Activated naive CD8-positive, alpha-beta T cell treated with anti-CD3 and anti-CD28 coated beads, Interleukin-2, amount 10 ng/mL, durations not matched to agents 7 days and 5 days (primary cell): ENCODE measurements at places on chromosomes 3 and 15. TPM values are rescaled to one million over a fixed set of nuclear protein-coding genes. Genes with fewer than 3 reads are reported as not detected.

The CCDC80 gene
- total RNA-seq: not detected

The CACNA2D2 gene
- 2.5 TPM for total RNA-seq

The ATP13A5 gene
- not detected for total RNA-seq

The ONECUT1 gene
- total RNA-seq: not detected

The GOLGA8S gene
- total RNA-seq: 1.3 TPM

DNA sequence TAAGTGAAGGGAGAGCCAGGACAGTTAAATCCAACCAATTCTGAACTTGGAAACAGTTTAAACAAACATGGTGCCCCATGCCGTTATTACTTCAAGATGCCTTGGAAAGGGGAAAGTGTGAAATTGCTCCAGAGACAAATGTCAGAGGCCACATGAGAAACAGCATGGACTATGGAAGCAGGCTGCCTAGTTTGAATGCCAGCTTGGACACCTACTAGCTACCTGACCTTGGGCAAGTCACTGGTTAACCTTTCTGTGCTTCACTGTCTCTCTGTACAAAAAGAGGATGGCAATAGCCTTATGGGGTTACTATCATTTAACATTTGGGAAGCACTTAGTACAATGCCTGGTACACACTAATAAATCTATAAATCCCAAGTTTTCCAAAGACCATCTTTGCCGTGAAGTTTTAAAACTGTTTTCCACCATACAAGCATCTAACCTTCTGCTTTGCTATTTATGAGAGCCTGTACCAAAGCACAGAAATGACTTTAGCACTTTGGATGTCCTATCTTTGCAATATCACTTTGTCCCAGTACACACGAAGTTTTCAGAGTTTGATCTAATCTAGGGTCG lies 8.3 kb upstream of the TOPBP1 start:
- no peaks in the 10 kb centered on the region for H3K36me3 ChIP-seq
- H3K4me3 ChIP-seq: no peak overlapping the region
- H3K27me3 ChIP-seq: peaks cover 39% of the 10 kb centered on the region
- H3K27ac ChIP-seq: no peak overlapping the region
- DNase-seq: no peak

GRCh38 chr15:89926158-89926557 lies 13.4 kb upstream of the ARPIN start:
- no peaks in the 10 kb centered on the region for H3K4me1 ChIP-seq
- H3K27ac ChIP-seq: no peak overlapping the region
- H3K4me3 ChIP-seq: no peak overlapping the region
- no peak for DNase-seq
- no peaks in the 10 kb centered on the region for H3K36me3 ChIP-seq

DNA sequence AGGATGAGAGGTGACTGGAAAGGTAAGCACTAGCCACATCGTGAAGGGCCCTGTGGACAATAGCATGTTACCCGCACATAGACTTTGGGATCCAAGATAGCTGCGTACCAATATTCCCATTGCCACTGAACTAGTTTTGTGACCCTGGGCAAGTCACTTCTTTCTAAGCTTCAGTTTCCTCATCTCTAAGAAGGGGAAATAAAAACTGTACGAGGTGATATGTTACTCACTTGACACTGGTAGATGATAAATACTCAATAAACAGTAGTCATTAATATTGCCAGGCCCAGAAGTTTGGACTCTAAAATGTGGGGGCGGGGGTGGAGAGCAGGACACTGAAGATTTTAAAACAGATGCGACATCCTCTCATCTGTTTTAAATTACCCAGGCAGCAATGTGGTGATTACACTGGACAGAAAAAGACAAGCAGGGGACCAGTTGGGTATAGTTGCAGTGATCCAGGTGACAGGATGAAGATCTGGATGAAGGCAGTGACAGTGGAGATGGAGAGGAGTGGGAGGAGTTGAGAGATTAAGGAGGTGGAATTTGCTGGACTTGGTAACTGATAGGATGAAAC lies 2.5 kb downstream of the ATG7 start:
- H3K4me1 ChIP-seq: peaks cover 45% of the 10 kb centered on the region
- peak overlapping the region; percentile 3 for H3K4me3 ChIP-seq

DNA sequence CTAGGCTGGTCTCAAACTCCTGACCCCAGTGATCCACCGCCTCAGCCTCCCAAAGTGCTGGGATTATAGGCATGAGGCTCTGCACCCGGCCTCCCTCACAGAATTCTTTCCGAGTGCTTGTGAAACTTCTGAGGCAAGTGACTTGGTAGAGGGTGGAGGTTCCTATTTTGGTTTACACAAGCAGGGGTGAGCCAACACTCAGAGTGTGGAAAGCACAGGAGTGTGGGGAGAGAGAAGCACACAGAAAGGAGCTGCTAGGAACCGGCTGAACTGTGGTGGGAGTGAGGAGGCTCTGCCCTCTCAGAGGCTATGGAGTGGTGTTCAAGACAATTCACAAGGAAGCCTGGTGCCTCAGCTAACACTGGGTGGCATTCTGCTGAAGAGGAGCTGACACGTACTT lies 7.7 kb downstream of the CAPN3 start:
- H3K4me3 ChIP-seq: no peak overlapping the region
- H3K36me3 ChIP-seq: no peaks in the 10 kb centered on the region
- H3K4me1 ChIP-seq: no peaks in the 10 kb centered on the region

DNA sequence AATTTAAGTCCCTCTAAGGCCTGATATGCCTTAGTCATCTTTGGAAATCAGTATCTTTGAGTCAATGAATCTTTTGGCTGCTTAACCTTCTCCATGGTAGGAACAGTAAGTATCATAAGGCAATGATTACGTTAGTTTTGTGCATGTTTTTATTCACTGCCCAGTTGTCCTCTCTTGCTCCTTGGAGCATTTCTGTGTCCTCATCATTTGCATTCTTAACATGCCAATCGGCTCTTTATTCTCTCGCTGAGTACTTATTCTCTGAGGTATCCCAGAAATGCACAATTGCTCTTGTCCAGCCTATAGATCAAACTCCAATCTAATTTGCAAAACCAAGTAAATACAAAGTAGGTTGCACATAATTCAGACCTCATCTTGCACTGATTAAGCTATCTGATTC lies 405.0 kb upstream of the IL12A start:
- no peak overlapping the region for H3K4me3 ChIP-seq

DNA sequence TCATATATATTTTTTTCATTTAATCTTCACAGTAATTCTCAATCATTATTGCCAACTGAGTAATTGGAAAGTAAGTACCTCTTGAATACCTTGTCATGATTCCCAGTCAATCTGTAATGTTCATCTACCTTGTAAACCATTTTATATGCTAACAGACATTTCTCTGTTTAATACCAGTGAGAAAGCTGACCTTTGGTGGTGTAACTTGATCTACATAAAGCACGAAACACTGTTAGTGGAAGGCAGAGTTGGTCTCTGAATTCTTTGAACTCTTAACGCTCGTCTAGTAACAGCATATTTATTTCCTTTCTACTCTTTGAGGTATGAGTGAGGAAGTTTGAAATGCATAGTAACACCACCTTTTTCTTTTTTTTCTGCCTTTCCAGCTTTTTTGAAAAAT lies 59.5 kb downstream of the SLC25A26 start:
- H3K27me3 ChIP-seq: no peaks in the 10 kb centered on the region
- no peak overlapping the region for H3K27ac ChIP-seq
- no peak for DNase-seq
- peaks cover 15% of the 10 kb centered on the region for H3K4me1 ChIP-seq
- peaks cover 2% of the 10 kb centered on the region for H3K36me3 ChIP-seq

- H3K27me3 ChIP-seq: peaks cover 22% of the 10 kb centered on the region
- no peaks in the 10 kb centered on the region for H3K36me3 ChIP-seq
- DNase-seq: no peak
- peaks cover 15% of the 10 kb centered on the region for H3K4me1 ChIP-seq
- H3K4me3 ChIP-seq: no peak overlapping the region
Measured at GRCh38 chr15:95501865-95502264, 828.6 kb upstream of the NR2F2 start.

- no peak overlapping the region for H3K4me3 ChIP-seq
- H3K27me3 ChIP-seq: no peaks in the 10 kb centered on the region
- H3K27ac ChIP-seq: no peak overlapping the region
- peaks cover 62% of the 10 kb centered on the region for H3K4me1 ChIP-seq
Measured at GRCh38 chr3:38169027-38169317, 3.6 kb downstream of the OXSR1 start.

DNA sequence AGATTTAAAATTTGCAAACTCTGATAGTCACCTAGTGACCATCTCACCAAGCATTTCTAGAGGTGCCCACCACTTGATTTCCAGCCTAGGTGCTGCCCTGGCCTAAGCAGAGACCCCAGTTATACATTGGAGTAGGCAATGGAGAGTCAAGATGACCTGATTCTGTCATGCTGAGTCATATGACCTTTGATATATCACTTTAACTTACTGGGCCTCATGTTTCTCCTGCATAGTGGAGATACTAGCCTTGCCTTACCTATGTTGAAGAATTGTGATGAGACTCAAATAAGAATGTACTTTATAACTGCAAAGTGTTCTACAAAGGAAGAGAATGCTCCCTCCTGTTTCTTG lies 75.5 kb upstream of the XCR1 start:
- peak overlapping the region; percentile 51 for H3K27ac ChIP-seq
- H3K27me3 ChIP-seq: no peaks in the 10 kb centered on the region
- H3K4me1 ChIP-seq: peaks cover 70% of the 10 kb centered on the region
- peaks cover 32% of the 10 kb centered on the region for H3K36me3 ChIP-seq
- no peak for DNase-seq

DNA sequence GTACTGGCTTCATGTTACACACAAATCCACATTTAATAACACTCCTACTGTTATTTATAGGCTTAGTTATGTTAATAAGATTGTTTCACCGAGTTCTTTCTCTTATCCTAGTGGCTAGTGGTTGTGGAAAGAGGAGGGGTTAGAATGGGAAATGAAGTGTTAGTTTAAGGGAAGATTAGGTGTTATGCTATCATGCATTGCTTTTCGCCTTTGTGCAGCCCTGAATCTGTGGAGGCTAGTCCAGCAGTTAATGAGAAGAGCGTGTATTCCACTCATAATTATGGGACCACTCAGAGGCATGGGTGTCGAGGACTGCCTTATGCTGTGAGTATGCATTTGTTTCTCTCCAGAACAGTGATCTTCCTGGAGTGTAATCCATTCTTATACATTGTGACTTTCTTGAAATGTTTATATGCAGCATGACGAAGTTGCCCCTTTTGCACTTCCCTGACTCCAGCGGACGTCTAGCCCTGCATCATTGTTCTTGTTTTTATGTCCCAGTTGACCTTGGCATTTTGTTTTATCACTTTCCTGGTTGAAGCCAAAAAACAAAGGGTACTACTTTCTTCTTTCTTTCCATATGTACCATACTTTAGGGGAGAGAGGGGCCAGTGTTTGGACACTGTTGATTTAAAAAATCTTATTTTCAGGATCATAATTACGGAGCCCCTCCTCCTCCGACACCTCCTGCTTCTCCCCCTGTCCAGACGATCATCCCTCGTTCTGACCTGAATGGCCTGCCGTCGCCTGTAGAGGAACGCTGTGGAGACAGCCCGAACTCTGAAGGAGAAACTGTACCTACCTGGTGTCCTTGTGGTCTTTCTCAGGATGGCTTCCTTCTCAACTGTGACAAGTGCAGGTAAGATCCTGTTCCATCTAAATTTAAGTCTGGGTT lies 36.5 kb downstream of the SETD5 start:
- no peak overlapping the region for H3K4me3 ChIP-seq
- no peaks in the 10 kb centered on the region for H3K27me3 ChIP-seq
- no peak overlapping the region for H3K27ac ChIP-seq

DNA sequence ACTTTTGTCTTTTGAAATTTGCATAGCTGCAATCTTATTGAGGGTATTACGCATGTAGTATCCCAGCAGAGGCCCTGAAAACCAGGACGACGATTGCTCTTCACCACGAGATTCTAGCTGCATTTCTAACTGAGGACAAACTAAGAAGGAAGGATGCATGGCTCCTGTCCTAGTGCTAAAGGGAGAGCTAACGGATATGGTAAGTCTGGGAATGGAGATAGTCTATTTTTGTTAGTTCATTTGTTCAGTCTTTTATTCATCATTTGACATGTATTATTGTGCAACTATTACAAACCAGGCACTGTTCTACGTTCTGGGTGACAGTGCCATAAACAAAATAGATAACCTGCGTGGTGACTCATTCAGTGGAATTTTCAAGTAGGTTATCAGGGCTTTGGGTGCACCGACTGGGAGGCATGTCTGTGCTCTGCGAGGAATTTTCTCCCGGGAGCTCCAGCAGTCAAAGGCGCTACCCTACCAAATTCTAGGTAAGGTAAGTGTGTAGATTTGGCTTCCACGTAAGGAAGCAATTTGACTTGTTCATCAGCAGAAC lies 51.9 kb upstream of the ETV5 start:
- no peak for DNase-seq
- H3K36me3 ChIP-seq: no peaks in the 10 kb centered on the region
- peaks cover 43% of the 10 kb centered on the region for H3K27me3 ChIP-seq
- H3K4me1 ChIP-seq: peaks cover 2% of the 10 kb centered on the region
- H3K27ac ChIP-seq: no peak overlapping the region

- H3K4me3 ChIP-seq: no peak overlapping the region
- peaks cover 8% of the 10 kb centered on the region for H3K36me3 ChIP-seq
- peaks cover 3% of the 10 kb centered on the region for H3K4me1 ChIP-seq
- H3K27me3 ChIP-seq: peaks cover 2% of the 10 kb centered on the region
Measured at GRCh38 chr3:48155122-48155521, 33.1 kb downstream of the CDC25A start.

DNA sequence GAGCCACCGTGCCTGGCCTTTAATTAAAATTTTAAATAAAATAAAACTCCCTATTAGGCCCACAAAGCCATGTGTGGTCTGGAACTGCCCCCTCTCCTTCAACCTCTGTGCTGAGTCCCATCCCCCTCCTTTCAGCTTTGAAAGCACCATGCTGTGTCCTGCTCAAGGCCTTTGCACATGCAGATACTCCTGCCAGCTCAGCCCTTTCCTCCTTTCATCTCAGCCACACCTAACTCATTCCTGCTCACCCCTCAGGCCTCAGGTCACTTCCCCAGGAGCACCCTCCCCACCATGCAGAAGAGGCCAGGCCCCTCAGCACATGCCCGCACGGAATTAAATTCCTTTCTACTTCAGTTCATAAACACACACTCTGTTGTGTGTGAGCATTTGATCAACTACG lies 28.1 kb downstream of the ATRIP start:
- H3K4me1 ChIP-seq: peaks cover 42% of the 10 kb centered on the region
- peak overlapping the region; percentile 17 for H3K4me3 ChIP-seq
- no peaks in the 10 kb centered on the region for H3K27me3 ChIP-seq
- peak overlapping the region; percentile 77 for H3K27ac ChIP-seq

GRCh38 chr15:31305796-31306425 lies 20.7 kb upstream of the KLF13 start:
- H3K36me3 ChIP-seq: no peaks in the 10 kb centered on the region
- H3K4me1 ChIP-seq: peaks cover 32% of the 10 kb centered on the region
- no peak overlapping the region for H3K4me3 ChIP-seq
- no peak for DNase-seq
- H3K27ac ChIP-seq: no peak overlapping the region

DNA sequence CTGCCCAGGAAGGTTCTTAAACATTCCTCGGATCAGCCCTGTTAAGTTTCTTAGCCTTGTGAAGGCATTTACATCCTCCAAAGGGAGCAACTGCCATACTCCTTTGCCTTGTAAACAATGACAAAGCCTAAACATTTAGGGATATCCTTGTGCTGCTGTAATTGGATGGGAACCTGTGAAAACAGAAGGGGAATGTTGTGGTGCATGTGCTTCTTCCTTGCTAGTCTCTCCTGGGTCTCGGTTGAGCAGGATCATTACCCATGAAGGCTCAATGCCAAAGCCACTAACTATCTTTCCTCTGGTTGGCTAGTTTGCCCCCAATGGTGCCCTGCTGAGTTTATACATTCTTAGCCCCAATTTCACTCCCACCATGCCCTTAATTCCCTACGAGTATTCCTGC lies 17.3 kb downstream of the CHRNA3 start:
- H3K4me1 ChIP-seq: no peaks in the 10 kb centered on the region
- no peaks in the 10 kb centered on the region for H3K36me3 ChIP-seq
- no peak overlapping the region for H3K4me3 ChIP-seq
- H3K27ac ChIP-seq: no peak overlapping the region
- H3K27me3 ChIP-seq: peaks cover 10% of the 10 kb centered on the region
